GM23338 (cell line): ENCODE measurements at places on chromosomes 4 and X. TPM values are rescaled to one million over a fixed set of nuclear protein-coding genes. Genes with fewer than 3 reads are reported as not detected.

The SLC16A2 gene
- polyA plus RNA-seq = 11.1 and 12.3 TPM in 2 replicates

The FAM184B gene
- 0.11 and 0.19 TPM in 2 replicates for polyA plus RNA-seq

The MAGEA2 gene
- polyA plus RNA-seq = 0.83 and 1.5 TPM in 2 replicates

The PRKX gene
- polyA plus RNA-seq = 11.7 and 12.9 TPM in 2 replicates

The DIPK2B gene
- polyA plus RNA-seq = not detected in 2 replicates

The GPR143 gene
- 7.4 and 9.4 TPM in 2 replicates for polyA plus RNA-seq

The ZFP42 gene
- 70.0 and 70.9 TPM in 2 replicates for polyA plus RNA-seq

The CDS1 gene
- polyA plus RNA-seq = 8.3 and 10.0 TPM in 2 replicates

The BANK1 gene
- polyA plus RNA-seq = 0.49 and 0.86 TPM in 2 replicates

The PAGE2 gene
- polyA plus RNA-seq = not detected in 2 replicates

The PPP1R2C gene
- not detected in 2 replicates for polyA plus RNA-seq
